Urinary bladder (tissue), 4 donors: ENCODE measurements at places on chromosomes 12 and 14.
A peak's percentile ranks its signal among the peaks of the same experiment; 100 is the strongest.

DNA sequence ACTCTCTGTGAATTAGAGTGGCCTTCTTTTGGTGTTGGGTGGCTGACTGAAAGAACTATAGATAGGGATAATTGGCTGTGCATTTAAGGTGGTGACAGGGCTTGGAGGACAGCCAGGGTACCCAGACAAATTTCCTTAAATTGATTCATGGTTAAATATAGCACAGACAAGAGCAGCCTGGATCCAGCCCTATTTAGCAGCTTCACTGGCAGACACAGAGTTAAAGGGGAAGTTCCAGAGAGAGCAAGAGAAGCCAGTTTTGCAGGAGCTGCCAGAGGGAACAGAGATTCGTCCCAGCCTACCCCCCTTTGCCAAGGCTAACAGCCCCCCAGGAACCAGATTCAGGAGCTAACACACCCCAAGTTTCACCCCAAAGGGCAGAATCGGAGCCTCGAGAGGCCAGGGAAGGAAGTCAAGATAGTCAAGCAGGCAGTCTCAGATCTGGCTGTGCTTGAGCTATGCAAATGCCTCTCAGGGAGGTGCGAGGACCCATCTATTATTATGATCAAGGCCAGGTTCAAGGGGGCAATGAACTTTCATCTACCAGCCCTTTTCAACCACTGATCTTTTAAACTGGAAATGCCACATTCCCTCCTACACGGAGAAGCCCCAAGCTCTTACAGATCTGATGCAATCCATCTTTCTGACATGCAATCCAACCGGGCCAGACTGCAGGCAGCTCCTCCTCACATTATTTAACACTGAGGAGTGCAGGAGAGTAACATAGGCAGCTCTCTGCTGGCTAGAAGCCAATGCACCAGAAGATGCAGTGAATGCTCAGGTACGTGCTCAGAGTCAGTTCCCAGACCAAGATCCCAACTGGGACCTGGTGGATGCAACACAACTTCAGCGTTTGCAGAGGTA, 58.2 kb downstream of the DHRS2 start:
- peak; percentile 45 for DNase-seq

DNA sequence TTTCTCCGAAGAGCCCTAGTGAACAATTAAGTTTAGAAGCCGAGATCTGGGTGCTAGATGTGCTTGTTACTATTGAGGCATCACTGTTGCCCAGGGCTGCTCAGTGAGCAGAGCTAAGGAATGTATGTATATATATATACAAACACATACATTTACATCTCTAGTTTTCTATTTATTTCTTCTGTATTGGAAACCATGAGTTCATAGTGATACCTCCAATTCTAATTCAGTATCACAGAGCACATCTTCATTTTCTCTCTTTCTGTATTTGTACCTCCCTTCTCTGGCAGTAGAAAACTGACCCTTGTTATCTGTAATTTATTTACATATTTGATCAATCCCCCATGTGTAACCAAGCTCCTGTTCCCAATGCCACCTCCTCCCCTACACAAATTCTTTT, 40.7 kb upstream of the FUT8 start:
- no peak for DNase-seq

DNA sequence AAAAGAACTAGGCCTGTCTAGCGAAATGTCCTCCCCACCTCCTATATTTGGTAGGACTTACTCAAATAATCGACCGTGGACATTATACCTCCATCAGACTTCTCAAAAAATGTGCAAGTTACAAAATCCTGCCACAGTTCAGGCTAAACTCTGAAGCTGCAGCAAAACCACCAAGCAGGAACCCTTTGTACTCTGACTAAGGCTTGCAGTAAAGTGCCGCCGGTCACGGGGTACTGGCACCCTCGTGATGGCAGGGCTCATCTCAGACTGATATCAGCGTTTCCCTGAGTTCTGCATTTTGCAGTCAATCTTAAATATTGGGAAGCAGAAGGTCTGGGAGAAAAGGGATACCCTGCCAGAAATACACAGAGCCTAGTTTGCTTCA, 17.1 kb downstream of the SLC11A2 start:
- no peak for DNase-seq

DNA sequence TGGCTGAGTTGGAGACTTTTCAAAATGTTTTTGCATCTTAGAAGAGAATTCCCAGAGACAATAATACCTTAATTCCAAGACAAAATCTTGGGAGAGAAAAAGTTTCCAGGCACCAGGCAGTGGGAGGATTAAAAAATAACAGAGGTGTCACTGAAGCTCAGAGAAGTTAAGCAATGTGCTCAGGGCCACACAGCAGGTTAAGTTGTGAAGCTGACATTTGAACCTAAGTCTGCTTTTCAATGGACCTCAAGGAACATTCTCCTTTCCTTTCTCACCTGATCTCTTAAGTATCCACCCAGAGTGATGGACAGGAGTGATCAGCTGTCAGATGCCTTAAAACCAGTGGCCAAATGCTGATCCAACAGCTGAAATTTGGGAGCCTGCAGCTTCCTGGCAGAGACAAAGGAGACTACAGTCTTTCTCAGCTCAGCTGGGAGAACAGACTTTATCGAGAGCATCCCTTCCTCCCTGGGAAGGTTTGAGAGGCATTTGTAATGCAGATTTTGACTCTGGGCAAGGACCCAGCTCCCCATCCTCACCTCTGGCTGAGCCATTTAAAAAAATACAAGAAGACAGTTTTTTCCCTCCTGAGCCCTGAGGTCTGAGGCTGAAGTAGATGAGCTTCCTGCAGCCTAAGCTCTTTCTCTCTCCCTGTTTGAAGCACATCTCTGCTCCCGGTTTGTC, 174.9 kb upstream of the RPH3A start:
- no peak for DNase-seq

GRCh38 chr14:67166450-67166853, 22.8 kb upstream of the GARIN2 start:
- no peak for DNase-seq

DNA sequence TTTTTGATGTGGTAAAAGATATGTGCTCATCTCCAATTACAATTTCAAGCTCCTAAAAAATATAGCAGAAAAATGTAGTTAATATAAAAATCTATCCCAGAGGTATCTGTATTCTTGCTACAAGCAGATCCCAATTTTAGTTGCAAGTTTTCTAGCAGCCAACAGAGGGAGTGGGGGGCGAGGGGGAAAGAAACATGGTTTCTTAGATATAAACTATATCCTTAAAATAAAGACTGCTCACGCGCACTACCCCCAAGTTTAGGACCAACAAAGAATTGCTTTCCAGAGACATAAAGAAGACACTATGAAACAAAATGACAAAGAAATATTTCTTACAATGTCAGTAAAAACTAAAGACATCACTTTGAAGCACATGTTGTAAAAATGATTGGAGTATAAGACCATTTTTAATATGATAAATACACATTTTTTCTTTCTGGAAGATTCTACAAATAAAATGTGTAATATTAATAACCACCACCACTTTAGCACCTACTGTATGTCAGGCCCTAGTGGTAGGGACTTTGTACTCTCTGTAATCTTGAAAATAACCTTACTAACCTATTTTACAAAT, 5.4 kb downstream of the MAGOHB start:
- DNase-seq, result no peak

GRCh38 chr14:49732896-49733295, 35.1 kb upstream of the KLHDC2 start:
- DNase-seq, result no peak

GRCh38 chr12:105696-106095, 39.1 kb downstream of the IQSEC3 start:
- DNase-seq, result no peak

GRCh38 chr14:79567306-79567705, 644.0 kb downstream of the DIO2 start:
- DNase-seq, result no peak

DNA sequence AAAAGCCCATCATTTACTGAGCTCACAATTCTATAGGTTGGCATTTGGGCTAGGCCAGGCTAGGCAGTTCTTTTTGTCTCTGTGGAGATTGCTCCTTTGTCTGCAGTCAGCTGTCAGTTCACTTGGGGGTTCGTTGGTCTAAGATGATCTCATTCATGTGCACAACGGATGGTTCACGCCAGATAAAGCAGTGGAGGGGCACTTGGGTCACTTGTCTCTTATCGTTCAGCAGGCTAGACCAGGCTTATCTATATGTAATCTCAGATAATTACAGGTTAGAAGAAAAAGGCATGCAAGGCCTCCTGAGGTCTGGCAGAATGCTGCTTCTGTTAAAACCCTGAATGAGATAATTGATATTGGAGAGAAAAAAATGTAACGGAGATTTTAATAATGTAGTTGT, 119.0 kb upstream of the ATP2B1 start:
- no peak for DNase-seq

GRCh38 chr14:34038358-34039057, 87.6 kb upstream of the EGLN3 start:
- DNase-seq, result no peak

GRCh38 chr14:30607156-30607780, 14.9 kb upstream of the SCFD1 start:
- DNase-seq, result no peak

DNA sequence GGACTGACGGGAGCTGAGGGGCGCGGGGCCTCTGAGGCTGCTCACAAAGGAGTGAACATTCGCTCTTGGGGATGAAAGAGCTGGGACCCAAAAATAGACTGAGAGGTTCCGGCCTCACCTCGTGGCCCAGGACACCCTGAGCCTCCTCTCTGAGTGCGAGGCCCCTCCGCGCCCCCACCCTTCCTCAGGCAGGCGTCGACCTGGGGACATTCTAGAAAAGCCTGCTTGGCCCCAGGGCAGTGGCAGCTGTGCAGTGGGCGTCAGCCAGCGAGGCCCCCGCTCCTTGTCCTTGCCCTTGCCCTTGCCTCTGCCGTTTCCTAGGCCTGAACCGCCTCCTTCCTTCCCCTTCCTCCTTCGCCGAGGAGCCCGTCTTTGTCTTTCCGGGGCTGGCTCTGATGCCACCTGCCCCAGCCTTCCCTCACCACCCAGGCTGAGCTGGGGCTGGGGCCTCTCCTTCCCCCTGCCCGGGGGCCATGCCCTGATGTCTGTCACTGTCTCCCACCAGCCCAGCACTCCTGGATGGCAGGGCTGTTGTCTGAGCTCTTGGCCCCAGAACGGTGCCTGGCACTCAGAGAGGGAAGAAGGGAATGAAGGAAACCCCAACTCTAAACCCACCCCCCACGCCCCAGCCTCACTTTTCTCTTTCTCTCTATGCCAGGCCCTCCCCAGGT, 208.2 kb upstream of the RTL1 start:
- no peak for DNase-seq

DNA sequence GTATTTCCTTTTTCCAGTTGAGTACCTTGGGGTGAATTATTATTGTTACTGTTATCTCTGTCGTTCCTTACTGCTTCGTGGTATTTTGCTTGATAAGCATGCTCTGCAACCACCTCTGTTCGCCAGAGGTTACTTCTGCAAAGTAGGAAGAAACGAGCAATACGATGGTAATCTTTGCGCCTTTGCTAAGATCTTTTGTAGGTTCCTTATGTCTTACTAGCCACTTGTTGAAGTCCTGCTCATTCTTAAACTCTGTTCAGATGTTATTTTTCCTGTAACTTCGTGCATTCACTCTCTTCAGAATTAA, 729 bp upstream of the M6PR start:
- no peak for DNase-seq

DNA sequence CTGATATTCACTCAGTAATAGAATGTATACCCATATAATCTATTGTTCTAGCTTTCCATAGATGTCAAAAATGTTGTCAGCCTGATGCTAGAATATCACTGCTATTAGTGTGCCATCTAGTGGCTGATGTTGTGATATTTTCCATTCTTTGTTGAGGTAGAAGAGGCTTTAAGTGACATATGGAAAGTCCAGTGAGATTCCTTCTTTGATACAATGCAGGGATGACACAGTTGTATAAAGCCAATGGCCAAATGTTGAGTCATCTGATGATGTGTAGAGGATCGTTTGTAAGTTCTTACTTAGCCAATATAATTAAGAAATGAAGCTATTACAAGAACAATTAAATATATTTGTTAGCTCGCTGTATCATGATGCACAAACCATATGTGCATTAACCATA, 58.1 kb upstream of the PCED1B start:
- DNase-seq, result peak; percentile 10

GRCh38 chr14:105635560-105635959, 109.2 kb downstream of the TMEM121 start:
- no peak for DNase-seq

DNA sequence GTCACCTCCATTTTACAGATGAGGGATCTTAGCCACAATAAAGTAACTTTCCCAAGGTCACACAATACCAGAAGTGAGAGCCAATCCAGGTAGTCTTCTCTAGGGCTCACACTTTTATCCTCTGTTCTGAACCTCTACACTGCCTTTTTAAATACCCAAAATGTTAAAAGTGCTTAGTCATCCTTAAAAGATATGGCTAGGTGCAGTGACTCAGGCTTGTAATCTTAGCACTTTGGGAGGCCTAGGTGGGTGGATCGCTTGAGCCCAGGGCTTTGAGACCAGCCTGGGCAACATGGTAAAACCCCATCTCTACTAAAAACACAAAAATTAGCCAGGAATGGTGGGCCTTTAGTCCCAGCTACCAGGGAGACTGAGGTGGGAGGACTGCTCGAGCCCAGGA, 104.1 kb upstream of the PPP4R3A start:
- no peak for DNase-seq

- no peak for DNase-seq
Observed at GRCh38 chr14:101442451-101442850, 118.8 kb upstream of the DIO3 start.

- no peak for DNase-seq
Observed at GRCh38 chr12:76356071-76356470, 7.9 kb upstream of the BBS10 start.

- no peak for DNase-seq
Observed at GRCh38 chr12:96045566-96045965, 10.2 kb upstream of the LTA4H start.

DNA sequence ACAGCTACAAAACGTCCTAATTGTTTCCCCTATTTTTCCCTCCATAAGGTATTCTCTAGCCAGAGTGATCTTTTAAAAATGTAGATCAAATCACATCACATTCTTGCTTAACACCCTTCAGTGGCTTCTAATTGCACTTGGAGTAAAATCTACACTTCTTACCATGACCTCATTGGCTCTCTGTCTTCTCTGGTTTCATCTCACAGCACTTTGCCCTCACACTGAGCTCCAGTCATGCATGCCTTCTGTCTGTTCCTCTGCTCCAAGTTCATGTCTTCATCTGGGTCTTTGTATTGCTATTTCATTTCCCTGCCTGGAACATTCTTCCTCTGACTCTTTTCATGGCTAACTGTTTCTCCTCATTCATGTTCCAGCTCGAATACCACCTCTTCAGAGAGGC, 220.4 kb upstream of the GARIN6 start:
- no peak for DNase-seq

GRCh38 chr14:72839753-72840607, 53.9 kb downstream of the DPF3 start:
- no peak for DNase-seq

- DNase-seq, result no peak
Observed at GRCh38 chr12:130162267-130162666, at the start of gene FZD10. TSS of gene FZD10 (plus strand) at chr12:130162464. CDS start at chr12:130162943, 479 bp downstream.
